PC-3 (cell line): ENCODE measurements at places on chromosomes 12 and 14. TPM values are rescaled to one million over a fixed set of nuclear protein-coding genes. Genes with fewer than 3 reads are reported as not detected.

The LRRIQ1 gene
- 0.17 and 0.40 TPM in 2 replicates for total RNA-seq

DNA sequence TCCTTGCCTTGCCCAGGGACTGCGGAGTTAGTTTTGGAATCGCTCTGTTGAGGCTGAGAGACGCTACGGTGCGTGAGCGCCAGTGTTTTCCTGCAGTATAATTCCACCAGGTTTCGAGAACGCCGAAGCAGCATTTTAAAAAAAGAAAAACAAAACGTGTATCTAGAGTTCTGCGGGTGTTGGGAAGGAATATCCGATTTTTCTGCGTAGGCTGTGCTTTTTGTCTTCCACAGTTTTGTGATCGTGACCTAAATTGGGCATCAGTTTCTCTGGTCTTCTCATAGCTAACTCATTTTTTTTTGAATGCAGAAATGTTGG, 778 bp downstream of the DNM1L start:
- H3K4me1 ChIP-seq = peaks cover 5% of the 10 kb centered on the region
- peak overlapping the region; percentile 36 for H3K27ac ChIP-seq
- no peak for DNase-seq

- no peaks in the 10 kb centered on the region for H3K36me3 ChIP-seq
- H3K4me3 ChIP-seq = no peak overlapping the region
- no peak for DNase-seq
- no peak overlapping the region for H3K27ac ChIP-seq
- peaks cover 85% of the 10 kb centered on the region for H3K27me3 ChIP-seq
Observed at GRCh38 chr12:132373901-132374611, 44.7 kb upstream of the GALNT9 start.

DNA sequence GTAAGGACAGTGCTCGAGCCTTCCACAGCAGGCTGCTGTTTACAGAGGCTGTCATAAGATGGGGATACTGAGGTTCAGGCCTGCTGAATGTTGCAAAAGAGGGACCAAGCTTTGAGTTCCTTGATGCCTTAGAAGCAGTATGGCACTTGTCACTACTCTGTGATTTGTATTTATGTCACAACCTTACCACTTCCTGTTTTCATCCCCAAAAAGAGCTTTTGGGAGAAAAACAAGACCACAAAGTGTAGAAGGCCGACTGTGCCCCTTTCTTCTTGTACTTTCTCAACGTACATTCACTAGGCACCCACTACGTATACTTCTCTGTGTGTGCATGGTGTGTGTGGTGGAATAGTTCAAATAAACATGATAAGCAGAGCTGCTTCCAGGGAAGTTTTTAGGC, 90.1 kb downstream of the DRAM1 start:
- H3K4me3 ChIP-seq = no peak overlapping the region
- no peaks in the 10 kb centered on the region for H3K36me3 ChIP-seq
- H3K27ac ChIP-seq = no peak overlapping the region
- no peak for DNase-seq
- no peaks in the 10 kb centered on the region for H3K4me1 ChIP-seq
- peaks cover 13% of the 10 kb centered on the region; the same call in 1 of the 2 replicates for H3K27me3 ChIP-seq

DNA sequence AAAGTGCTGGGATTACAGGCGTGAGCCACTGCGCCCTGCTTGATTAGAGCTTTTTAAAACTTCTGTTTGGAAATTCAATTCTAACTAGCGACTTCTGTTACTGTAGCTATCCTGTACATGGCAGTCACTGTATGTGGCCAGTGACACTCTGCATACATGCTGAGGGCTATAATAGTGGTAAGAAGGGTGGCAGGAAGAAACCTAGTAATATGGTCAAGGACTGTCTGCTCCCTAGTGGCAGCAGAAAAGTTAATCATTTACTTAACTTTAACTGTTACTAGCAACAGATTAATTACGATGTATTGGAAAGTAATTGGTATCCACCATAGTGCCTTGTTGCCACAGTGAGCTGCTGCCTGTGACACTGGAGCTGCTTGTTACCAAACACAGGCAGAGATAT, 149.0 kb downstream of the KITLG start:
- H3K27me3 ChIP-seq = no peaks in the 10 kb centered on the region
- no peak for DNase-seq
- H3K36me3 ChIP-seq = no peaks in the 10 kb centered on the region
- H3K4me3 ChIP-seq = no peak overlapping the region
